ENCODE measurements at places on chromosomes 6 and 20. TPM values are rescaled to one million over a fixed set of nuclear protein-coding genes. Genes with fewer than 3 reads are reported as not detected.

DNA sequence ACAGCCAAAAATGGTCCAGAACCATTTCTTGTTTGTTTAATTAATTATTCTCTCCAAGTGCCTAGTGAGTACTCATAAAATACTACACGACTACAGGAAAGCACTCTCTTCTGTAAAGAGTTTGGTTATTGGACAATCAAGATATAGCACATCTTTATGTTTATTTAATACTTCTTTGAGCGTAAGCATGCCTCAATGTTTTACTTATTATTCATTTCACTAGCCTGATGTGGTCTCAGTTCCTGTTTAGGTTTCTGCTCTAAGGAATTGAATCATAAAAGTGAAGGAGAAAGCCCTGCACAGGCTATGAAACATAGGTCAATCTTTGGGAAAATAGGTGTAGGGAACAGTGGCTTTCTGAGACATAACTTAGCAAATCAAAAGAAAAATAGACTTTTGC is 45.9 kb upstream of the AIG1 start:
- no peaks in the 10 kb centered on the region for H3K27me3 ChIP-seq
- no peaks in the 10 kb centered on the region for H3K36me3 ChIP-seq
- H3K4me3 ChIP-seq: no peak overlapping the region
- no peaks in the 10 kb centered on the region for H3K4me1 ChIP-seq

DNA sequence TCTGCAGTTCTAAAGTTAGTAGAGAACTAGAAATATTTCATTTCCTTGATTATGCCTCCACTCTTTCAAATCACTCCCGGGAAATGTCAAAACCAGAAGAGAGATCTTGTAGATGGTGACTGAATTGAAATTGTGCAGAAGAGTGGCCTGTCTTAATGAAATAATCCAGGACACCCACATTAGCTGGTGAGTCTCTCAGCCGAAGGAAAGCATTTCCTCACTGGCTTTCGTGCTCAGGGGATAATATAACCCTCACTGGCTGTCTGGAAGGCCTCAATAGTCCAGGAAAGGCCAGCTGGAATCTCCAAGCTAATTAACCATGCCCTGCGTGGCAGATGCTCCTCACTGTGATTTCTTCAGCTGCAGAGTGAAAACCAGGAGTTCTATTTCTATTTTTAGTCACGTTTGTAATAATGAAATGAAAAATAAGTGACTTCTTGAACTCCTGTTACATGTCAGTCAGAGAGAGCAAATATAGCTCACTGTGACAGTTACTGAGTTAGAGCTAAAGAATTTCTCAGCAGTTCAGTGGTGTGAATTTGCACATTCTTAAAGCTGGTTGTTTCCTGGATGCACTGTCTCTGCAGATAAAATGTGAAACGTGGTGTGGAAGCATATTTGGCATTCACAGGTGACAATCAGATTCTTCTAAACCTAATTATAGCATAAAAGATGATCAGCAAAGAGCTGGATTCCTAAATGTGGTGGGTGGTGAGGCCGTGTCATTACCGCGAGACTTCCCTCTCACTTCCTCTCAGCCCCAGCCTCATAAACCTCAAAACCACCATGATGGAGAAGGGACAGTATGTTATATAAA is 211.7 kb downstream of the LMBRD1 start:
- H3K4me1 ChIP-seq: no peaks in the 10 kb centered on the region
- no peak overlapping the region for H3K4me3 ChIP-seq
- H3K27ac ChIP-seq: no peak overlapping the region
- H3K27me3 ChIP-seq: no peaks in the 10 kb centered on the region

DNA sequence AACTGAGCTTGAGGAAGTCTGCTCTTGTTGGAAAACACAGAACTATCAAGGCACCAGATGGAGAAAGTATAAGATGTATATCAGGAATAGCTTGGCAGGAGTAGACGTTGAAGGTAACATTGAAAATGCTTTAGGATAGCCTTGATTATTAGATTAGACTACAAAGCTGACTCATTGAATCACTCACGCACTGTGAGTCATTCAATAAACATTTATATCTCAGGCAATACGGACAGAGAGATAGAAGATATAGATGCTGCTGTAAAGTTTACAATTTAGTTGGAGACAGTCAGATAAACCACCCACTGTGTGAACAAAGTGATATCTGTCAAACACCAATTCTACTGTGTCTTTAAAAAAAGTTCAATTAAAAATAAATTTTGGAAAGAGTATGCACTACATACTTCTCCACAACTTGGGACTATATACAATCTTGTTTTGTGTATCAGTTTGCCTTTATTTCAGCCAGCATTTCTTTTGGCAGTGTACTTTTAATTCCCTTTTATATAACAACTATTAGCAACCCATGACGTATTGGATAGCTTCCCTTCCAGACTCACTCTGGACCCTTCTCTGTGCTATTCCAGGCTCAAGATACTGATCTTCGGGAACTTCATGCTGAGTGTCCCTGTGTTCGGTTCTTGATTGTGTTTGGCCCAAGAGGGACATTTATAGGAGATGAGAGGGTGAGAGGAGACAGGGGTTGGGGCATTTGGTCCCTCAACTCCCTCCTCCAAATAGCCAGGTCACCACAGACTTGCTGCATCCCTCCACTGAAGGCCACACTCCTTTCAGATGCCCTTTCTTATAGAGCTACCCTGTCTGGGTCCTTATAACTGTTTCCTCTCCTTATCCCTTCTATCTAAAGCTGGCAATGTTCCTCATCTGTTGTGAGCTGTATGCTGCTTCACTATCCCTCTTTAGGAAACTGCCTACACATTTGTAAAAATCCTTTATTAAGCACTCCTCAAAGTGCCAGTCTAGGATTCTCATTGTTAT is 176.6 kb upstream of the PTPRK start:
- no peaks in the 10 kb centered on the region for H3K27me3 ChIP-seq
- H3K36me3 ChIP-seq: no peaks in the 10 kb centered on the region
- DNase-seq: peak; percentile 49
- no peaks in the 10 kb centered on the region for H3K4me1 ChIP-seq

DNA sequence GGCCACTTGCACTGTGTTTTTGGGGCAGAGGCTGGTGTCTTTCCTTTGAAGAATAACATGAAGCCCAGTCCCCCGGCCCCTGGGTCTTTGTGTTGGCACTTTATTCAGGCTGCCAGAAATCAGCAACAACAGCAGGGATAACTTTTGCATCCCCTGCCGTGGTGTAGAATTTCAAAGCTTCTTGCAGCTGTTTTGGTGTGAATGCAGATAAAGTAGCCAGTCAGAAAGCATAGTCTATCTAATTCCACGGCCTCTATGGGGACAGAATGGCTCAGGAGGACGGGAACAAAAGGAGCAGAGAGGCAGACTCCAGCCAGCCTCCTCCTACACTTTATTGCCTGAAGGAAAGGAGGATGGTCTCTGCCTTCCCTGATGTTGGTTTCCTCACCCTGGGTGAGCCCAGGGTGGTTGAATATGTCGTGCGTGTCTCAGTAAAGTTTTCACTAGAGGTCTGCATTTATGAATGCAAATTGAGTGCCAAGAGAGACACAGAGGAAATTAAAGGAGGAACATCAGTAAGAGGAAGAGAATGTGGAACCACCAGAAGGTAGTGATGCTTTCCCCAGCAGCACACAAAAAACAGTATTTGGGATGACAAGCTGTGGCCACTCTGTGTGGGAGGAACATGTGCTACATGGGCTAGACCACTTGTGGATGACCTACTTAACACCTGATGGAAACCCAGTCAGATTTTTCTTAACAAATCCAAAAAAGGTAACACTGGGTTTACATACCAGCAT is 125.9 kb upstream of the TRAF3IP2 start:
- H3K4me3 ChIP-seq: no peak overlapping the region
- no peak overlapping the region for H3K27ac ChIP-seq
- no peaks in the 10 kb centered on the region for H3K27me3 ChIP-seq
- no peaks in the 10 kb centered on the region for H3K36me3 ChIP-seq
- DNase-seq: no peak
- no peaks in the 10 kb centered on the region for H3K4me1 ChIP-seq

CRYBG1 gene
- 2.9 TPM for total RNA-seq

DNA sequence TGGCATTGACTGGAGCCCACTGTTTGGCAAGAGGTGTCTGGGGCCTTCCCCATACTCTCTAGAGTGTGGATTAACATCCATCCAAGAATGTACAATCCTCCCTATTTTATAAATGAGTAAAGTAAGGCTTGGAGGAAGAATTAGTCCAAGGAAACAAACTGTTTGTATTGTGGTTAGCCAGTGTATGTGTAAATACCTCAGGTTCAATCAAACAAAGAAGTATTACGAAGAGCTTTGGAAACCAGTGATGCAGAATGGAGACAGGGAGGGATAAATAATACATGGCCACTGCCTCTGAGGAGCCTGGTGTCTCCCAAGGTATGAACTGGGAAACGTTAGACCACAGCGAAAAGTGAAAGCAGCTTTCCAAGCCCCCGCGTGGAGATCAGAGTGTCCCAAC is 226.6 kb upstream of the RIN2 start:
- no peak overlapping the region for H3K27ac ChIP-seq
- no peak for DNase-seq
- peaks cover 3% of the 10 kb centered on the region for H3K4me1 ChIP-seq
- peaks cover 17% of the 10 kb centered on the region for H3K36me3 ChIP-seq
- no peak overlapping the region for H3K4me3 ChIP-seq

BPHL gene
- total RNA-seq: 37.4 TPM

DNA sequence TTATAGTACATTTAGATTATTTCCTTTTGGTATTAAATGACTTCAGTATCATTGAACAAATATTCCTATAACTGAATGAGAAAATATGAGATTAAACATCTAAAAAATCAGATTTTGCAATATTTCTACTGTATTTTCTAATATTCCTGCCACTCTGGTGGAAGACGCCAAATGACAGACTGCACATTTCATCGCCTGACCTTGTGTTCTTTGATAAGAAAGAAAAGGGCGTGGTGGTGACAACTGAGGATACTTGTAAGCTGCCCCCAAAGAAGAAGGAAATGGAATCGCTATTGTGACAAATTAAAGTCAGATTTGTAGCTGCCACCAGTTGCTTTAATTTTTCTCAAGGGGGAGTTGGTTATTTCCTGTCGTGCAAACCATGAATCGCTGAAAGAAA is 131.3 kb downstream of the MTFR2 start:
- no peaks in the 10 kb centered on the region for H3K36me3 ChIP-seq
- H3K4me1 ChIP-seq: peaks cover 5% of the 10 kb centered on the region
- no peak overlapping the region for H3K4me3 ChIP-seq
- H3K27me3 ChIP-seq: no peaks in the 10 kb centered on the region
- DNase-seq: no peak

MAN1A1 gene
- not detected for total RNA-seq

DNA sequence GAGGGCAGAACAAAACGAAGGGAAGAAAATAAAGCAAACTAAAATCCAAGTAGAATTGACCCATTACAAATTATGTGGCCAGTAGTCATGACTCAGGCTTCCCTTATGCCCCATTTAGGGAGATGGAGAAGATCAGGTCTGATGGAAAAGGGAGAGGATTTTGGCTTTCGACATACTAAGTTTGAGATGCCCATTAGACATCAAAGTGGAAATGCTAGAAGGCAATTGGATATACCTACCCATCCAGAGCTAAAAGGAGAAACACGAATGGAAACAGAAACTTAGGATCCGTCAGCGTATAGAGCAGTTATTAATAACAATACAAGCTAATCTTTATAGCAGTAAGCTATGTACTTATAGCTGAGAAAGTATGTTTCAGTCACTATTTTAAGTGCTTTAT is 4.8 kb downstream of the TRPC4AP start:
- H3K36me3 ChIP-seq: no peaks in the 10 kb centered on the region
- H3K27ac ChIP-seq: peak overlapping the region; percentile 28
- H3K4me3 ChIP-seq: peak overlapping the region; percentile 5
- H3K4me1 ChIP-seq: peaks cover 20% of the 10 kb centered on the region
- H3K27me3 ChIP-seq: no peaks in the 10 kb centered on the region
- peak; percentile 11 for DNase-seq

TMC2 gene
- not detected for total RNA-seq
